ENCODE measurements at places on chromosomes 3 and 15.

DNA sequence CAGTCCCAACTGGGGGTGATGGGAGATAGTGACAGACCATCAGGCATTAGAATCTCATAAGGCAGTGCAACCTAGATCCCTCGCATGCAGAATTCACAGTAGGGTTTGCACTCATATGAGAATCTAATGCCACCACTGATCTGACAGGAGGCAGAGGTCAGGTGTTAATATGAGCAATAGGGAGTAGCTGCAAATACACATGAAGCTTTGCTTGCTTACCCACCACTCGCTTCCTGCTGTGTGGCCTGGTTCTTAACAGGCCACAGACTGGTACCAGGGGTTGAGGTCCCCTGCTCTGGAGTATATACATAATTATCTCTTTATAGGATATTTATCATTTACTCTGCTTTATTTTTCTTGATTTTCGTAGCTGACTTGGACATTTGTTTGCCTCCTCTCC, 36.0 kb upstream of the ZMAT3 start:
- DNase-seq: no peak

GRCh38 chr3:23996095-23996524, 51.0 kb downstream of the NR1D2 start:
- no peak for DNase-seq

DNA sequence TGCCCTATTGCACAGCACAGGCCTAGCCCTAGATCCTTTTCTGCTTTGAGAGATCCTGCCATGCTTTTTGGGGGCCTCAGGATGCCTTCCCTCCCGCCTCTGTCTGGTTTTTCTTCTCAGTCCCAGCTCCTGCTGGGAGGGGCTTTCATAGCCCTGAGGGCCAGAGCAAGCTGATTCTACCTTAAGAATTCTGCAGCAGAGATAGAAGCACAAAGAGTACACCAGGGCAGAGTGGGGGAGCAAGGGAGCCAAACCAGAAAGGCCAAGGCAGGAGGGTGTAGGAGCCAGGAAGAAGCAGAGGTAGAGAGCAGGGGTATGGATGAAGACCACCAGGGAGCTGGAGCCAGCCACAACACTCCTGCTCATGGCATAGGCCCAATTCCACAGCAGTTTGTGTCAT, 18.1 kb downstream of the SH3BP5 start:
- no peak for DNase-seq

GRCh38 chr3:123758081-123758564, 126.0 kb downstream of the MYLK start:
- no peak for DNase-seq

DNA sequence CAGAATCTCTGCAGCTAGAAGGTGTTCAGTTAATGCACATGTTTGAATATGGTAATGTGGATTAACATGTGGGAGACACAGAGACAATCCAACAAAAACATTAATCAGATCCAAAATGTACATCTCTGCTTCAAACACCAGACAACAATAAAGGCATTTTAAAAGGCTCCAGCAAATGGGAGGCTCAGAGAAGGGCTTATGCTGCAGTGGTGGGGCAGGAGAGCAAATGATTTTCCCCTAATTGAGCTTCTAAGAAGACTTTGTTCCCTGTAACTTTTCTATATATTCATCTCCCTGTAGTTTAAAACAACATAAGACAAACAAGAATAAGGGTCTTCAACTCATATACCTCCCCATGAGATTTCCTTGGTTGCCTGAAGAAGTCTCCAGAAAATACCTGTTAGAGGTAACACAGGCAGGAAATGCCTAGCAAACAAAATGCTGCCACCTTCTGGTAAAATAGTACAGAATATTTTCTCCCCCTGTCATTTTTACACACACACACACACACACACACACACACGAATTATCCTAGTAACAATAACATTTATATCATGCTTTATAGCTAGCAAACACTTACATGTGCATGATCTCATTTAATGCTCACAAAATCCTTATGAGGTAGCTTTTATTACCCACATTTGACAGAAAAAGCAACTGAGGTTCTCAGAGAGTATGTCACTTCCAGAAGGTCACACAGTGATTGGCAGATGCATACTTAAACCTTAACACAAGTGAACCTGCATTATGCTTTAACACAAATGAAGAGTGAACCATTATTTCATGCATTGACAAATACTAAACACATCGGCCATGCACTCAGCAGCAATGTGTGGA, 123.4 kb upstream of the MB21D2 start:
- DNase-seq: no peak

GRCh38 chr3:45035441-45036301, 9.6 kb downstream of the CLEC3B start:
- no peak for DNase-seq

DNA sequence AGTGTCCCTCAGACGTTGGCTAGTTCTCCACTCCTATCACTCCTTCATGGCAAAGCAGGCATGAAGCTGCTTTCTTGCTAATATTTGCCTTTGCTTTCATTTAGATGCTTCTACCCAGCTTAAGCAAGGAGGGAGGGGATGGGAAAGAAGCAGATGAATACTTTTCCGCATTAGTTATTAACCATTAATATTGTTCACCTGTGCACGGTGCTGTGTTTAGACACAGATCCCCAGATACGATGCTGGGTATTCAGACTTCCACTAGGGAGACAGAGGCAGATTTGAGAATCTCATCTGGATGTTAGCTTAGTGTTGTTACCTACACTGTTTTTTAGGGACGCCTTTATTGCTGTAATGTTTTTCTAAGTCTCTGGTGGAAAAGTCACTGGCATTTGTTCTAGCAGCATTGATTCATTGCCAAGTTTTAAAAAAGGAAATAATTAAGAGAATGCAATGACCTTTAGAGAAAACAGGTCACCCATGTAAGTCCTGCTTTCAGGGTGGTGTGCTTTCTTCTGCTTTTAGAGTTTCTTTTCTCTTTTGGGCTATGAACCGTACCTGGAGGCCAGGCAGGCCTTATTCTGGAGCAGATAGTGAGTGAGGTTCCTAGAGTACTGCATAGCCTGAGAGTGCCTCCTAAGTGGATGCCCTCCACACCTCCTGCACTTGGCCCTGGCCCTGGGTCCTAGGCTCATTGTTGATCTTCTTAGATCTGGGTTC, 55.5 kb downstream of the MYZAP start:
- DNase-seq: no peak

DNA sequence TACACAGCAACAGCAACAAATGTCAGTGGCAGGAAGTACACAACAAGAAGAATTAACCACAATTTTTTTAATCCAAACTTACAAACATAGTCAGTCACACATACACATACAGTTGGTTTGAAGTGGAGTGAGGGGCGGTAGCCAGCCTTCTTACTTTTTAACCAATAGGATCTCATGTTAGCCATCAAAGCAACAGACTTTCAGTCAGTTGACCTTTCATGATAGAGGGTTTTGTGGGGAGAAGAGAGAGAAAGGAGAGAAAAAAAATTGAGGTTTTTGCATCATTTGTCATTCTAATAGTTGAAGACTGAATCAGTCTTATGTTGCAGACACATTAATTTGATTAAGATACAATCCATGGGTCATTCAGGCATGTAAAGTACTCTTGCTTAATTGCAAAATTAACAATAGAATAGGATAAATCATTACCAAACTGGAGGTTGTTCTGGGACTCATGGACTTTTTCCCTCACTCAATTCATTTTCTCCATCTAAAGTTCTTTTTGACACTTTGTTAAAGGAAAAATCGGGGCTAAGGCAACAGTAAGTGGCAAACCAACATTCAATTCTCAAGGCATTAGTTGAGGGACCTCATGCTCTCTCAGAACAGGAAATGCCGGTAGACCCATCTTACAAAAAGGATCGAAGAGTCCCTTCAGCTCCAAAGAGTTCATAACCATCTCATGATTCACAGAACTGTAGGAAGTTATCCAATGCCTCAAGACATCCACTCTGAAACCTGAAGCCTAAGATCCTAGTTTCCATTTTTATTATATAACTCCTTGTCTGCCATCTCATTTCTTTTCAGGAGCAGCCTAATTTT, 159.5 kb upstream of the LPP start:
- no peak for DNase-seq

DNA sequence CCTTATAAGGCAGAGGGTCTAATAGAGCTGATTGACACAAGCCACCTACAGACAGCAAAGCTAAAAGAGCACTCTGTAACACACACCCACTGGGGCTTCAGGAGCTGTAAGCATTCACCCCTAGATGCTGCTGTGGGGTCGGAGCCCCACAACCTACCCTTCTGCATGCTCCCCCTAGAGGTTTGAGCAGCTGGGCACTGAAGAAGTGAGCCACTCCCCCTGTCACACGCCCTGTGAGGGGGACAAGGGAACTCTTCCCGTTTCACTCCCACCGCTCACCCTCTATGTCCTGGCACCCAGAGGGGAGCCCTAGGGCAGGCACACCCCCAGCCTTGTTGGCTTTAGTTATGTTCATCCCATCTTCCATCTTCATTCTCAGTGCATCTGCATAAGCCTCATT, 9.4 kb upstream of the CSTA start:
- DNase-seq: no peak

DNA sequence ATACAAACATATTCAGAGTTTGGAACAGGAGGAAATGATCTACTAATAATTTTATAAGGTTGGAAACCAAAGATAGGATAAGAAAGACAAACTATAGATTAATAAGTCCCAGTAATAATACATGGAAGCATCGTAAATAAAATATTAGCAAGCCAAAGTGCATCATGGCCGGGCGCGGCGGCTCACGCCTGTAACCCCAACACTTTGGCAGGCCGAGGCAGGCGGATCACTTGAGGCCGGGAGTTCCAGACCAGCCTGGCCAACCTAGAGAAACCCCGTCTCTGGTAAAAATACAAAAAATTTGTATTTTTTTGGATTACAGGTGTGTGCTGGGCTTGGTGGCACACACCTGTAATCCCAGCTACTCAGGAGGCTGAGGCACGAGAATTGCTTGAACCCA, 14.9 kb downstream of the MUC4 start:
- no peak for DNase-seq

- no peak for DNase-seq
Observed at GRCh38 chr3:172142051-172142863, 102.9 kb downstream of the FNDC3B start.

GRCh38 chr3:63934041-63934866, 22.1 kb upstream of the SCAANT1 start:
- no peak for DNase-seq

DNA sequence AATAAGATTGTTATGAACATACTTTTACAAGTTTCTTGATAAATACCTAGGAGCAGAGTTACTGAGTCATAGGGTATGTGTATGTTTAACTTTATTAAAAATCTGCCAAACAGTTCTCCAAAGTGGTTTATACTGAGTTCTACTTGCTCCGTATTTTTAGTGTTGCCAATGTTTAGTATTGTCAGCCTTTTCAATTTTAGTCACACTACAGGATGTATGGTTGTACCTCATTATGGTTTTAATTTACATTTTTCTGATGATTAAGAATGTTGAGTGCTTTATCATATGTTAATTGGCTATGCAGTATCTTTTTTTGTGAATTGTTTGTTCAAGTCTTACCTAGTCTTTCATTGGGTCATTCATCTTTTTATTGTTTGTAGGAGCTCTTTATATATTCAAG, 4.3 kb downstream of the TMOD3 start:
- no peak for DNase-seq

GRCh38 chr15:31510057-31510456, 183.4 kb downstream of the KLF13 start:
- DNase-seq: no peak

- DNase-seq: no peak
Observed at GRCh38 chr3:41304593-41304992, 105.3 kb downstream of the CTNNB1 start.

DNA sequence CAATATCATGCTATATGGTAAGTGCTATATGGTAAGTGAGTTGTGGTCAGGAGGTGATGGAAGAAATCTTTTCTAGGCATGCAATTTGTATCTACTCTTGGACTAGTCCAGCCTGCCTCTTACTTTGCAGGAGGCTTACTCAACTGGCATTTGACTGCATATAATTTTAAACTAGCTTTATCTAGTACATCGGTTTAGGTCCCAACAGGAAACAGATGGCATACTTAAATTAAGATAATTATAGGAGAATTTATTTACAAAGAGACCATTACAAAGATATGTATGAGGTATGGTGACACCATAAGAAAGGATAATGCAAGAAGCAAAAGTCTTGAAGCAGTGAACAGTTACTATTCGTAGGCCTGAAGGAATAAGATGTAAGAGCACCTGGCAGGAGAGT, 7.8 kb downstream of the SLC28A2 start:
- DNase-seq: no peak

DNA sequence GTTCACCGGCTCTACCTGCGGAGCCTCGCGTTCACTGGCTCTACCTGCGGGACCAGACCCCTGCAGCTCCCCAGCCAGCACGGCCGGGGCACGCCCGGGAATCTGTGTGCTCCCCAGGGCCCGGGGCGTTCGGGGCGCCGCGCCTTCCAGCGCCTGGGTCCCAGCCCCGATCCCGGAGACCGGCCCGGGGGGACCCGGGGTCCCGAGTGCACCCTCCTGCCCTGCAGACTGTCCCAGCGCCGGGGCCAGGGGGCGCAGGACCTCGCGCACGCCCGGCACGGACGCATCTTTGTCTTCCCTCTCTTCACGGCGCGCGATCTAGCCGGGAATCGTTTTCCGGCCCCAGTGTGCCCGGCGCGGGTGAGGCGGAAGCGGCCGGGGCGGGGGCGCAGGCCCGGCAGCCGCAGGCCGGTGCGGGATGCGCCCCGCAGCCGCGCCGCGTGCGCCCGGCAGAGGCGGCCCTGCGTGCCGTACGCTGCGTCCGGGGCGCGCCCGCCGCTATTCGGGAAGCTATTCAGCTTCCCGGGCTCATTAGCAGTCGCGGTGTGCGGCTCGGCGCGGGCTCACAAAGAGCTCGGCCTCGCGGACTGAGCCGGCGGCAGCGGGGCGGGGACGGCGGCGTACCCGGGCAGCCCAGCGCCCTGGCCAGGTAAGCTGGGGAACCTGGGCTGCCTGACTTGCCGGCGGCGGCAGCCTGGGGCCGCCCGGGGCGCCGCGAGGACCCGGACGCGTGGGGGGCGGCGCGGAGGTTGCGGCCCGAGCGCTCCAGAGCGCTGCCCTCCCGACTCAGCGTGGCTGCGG, at the start of gene APBA2:
Gene APBA2 (plus strand): TSS at position 345 of the 801 bp plus-strand sequence. CDS start 167,911 bp downstream, outside the sequence.
- no peak for DNase-seq

DNA sequence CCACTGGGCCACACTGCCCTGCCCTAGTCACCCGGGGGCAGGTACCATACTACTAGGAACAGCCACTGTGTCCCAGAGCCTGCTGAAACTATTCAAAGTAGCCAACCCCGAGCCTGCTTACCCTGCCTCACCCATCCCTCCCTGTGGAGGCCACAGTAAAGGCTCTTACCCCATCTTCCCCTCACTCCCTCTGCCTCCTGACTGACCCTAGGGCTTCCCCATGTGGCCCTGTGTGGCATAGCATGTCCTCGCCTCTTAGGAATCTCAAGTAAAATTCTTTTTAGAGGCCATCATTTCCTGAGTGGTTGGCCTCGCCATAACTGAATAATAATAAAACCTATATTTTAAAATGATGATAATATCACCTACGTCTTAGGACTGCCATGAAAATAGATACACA, 112.2 kb upstream of the SLC6A11 start:
- DNase-seq: no peak

Data from stimulated activated CD8-positive, alpha-beta memory T cell treated with anti-CD3 and anti-CD28 coated beads, Interleukin-2, amount 100 ng/mL, for 48 hours (primary cell).